ENCODE measurements at places on chromosomes 4 and X.

- no peak for DNase-seq
Observed at GRCh38 chr4:3871881-3872833, 106.0 kb downstream of the ADRA2C start.

GRCh38 chr4:115334736-115335411 is 221.5 kb upstream of the NDST4 start:
- no peak for DNase-seq

DNA sequence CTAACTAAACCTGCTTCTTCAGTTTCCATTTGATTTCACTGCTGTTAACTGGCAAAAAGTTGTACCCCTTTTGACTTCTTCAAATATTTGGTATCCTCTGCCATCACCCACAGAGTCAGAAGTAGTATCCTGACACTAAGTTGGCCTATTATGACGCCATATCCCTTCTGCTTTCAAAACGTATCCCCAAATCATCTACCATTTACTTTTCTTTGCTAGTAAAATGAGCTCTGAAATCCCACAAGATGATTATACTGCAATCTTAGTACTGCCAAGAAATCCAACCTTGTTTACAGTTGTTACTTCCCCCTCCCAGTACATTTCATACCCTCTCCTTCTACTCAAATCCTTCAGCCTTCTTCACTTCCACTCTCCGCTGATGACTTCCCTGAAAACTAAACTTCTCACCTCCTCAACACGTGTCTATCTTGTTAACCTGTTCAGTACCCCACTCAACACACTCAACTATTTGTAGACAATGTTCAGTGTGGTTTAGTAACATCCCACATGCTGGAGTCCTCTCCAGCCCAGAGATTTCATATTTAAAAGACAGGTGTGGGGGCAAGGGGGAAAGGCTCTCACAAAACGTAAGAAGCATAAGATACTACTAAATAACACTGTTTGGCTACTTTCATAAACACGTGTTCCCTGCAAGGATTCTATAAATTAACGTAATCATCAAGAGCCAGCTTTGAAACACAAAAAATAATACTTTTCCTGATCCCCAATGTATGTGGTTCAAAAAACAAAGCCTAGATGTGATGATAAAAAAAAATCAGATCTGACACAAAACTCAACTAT is 1.3 kb downstream of the NAF1 start:
- no peak for DNase-seq

DNA sequence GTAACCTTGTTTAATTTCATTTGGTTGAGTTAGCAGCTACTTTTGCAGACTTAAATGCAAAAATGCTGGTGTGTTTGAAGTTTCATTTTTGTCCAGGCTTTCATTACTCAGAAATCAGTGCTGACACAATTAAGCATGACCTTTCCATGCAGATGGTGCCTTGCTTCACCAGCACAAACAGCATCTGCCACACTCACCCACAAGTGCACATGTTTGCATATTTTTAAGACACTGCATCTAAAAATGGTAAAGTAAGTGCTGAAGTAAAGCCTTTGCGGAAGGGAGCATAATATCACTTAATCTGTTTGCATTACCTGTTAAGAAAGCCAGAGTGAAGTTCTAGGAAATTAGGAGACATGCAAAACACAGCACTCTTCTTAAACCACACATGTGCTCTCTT is 7.3 kb upstream of the DAPP1 start:
- DNase-seq = no peak

GRCh38 chrX:119899125-119899524 is 3.4 kb downstream of the AKAP14 start:
- DNase-seq = no peak

DNA sequence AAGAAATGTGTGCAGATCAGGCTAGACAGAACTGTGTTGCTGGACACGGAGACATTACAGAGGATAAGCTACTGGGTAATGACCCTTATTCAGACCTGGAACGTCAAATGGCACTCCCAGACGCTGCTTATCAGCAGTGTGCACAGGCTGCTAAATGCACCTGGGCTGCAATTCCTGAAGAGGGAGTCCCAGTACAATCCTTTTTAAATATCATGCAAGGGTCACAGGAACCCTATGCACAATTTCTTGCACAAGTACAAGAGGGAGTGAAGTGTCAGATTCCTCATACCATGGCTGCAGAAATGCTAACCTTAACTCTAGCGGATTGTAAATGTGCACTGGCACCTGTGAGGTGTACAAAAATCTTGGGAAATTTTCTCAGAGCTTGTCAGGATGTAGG is 16.9 kb downstream of the SPIN2B start:
- no peak for DNase-seq

DNA sequence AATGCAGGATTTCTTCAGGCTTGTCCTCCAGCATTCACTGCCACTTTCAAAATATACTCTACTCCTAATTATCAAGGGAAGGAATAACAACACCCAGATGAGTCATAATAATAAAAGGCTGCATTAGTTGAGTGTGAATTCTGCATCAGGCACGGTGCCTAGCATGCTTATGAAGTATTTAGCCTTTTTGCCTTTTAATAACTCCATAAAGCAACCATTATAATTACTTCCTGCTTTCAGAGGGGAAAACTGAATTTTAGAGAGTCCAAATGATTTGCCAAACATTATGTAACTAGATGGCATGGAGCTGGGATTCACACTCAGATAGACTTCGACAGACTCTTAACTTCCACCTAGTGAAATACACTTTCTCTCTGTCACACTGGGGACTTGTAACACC is 2365.5 kb downstream of the PCDH7 start:
- no peak for DNase-seq

Data from CMK (cell line).